CD4-positive, CD25-positive, alpha-beta regulatory T cell (primary cell): ENCODE measurements at places on chromosomes 11 and 22.
A peak's percentile ranks its signal among the peaks of the same experiment; 100 is the strongest.

DNA sequence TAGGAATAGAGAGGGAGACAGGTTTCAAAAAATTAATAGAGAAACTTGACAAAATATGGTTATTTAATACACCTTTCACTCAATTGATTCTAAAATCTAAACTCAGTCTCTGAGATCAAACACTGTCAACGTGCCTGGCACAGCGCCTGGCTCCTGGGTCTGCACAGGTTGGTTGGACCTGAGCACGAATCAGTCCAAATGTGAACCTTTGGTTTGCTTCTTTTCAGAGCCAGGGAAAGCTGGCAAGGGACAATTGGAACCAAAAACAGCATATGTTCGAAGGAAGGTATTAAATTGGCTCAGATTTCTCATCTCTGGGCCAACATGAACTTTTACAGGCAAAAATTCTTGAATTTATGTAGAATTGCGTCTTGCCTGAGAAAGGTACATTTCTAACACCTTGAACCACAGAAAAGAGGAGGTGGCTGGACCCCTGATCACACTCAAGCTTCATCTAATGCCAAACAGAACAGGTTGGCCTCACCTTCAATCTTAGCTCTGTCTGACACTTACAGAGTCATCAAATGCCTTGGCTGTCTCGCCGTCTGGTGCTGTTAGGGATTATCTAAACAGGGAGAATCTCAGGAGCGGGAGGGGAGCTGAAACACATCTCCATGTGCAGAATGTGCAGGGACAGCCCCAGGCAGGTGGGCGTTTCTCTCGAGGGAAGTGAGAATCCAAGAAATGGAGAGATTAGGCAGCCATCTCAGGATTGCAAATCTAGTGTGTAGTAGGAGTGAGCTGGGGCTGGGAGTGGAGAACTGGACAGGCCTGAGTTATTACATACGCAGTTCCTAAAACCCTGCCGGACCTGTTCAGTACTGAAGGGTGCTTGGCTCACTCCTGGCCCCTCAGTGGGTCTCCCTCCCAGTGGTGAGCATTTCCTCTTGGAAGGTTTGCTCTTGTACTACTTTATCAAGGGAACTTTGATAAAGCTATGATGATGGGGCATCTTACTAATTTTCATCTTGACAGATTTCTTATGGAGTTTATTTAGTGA is 442.2 kb upstream of the B3GAT1 start:
- no peak for DNase-seq

GRCh38 chr11:85815186-85815931 is 4.4 kb upstream of the SYTL2 start:
- no peak for DNase-seq

- no peak for DNase-seq
These were observed 72.1 kb downstream of the BARX2 start for GRCh38 chr11:129447654-129448239.

DNA sequence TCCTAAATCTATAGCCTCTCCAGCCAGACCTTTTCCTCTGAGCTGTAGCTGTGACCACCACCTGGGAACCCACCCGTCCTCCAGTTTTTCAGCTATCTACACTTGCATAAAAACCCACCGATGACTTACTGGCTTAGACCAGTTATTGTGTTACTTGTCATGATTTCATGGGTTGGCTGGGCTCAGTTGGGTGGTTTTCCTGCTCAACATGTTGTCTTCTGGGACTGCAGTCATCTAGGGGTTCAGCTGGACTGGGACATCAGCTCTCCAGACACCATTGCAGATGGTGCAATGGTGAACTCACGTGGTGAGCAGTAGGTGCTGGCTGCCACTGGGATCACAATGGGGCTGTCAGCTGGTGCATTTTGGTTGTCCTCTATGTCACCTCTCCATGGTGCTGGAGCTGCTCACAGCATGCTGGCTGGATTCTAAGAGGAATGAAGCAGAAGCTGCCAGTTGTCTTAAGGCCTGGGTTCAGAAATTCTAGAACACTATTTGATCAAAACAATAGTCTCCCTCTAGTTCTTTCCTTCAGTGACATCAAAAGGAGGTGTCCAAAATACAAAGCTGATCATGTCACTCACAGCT is 1.3 kb upstream of the SYT13 start:
- DNase-seq: no peak

GRCh38 chr11:126891556-126892217 is 108.9 kb downstream of the KIRREL3 start:
- no peak for DNase-seq

DNA sequence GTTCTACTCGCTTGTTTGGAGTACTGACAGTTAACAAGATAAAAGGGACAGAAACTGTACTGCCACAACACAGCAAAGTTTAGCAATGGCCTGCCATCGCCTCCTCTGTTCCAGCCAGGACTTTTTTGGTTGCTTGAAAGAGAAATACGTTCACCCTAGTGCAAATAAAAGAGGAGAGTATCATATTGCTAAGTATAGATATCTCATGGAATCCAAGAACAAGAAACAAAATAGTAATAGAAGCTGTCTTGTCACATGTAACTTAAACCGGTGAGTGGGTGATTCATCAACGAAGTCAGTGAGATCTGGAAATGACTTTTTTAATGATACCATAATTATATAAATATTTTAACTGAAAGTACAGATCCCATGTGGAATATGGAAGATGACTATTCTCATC is 35.4 kb downstream of the SLC1A2 start:
- DNase-seq: no peak

DNA sequence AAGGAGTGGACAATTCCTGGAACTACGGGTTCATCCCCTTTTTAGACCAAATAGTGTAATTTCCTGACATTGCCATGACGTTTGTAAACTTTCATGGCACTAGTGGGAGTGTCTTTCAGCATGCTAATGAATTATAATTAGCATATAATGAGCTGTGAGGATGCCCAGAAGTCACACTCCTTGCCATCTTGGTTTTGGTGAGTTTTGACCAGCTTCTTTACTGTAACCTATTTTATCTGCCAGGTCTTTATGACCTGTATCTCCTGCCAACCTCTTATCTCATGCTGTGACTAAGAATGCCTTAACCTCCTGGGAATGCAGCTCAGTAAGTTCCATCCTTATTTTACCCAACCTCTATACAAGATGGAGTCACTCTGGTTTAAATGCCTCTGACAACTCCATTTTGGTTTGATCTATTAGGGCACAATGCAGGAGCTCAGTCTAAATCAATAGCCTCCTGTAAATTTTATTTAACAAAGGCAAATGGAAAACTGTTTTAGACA is 20.7 kb downstream of the OR10A6 start:
- no peak for DNase-seq

DNA sequence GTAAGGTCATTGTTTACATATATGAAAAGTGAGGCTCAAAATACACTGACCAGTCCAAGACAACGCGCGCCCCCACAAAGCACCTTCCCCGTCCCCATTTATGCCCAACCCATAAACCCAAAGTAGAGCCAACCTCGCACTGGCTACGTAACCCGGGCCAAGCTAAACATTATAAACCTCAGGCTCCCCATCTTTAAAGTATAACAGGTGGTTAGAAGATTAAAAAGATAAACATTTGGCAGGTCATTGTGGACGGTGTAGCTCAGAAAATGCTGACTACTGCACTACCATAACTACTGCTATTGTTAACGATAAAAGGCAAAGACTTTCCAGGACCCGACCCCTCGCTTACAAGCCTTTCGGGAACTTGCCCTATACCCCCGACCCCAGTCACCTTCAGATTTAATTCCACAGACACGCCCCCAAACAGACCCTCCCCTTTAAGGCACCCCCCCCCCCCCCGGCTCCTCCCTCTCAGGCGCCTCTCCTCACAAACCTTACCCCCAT is 470 bp downstream of the NUMA1 start:
- peak; percentile 58 for DNase-seq

DNA sequence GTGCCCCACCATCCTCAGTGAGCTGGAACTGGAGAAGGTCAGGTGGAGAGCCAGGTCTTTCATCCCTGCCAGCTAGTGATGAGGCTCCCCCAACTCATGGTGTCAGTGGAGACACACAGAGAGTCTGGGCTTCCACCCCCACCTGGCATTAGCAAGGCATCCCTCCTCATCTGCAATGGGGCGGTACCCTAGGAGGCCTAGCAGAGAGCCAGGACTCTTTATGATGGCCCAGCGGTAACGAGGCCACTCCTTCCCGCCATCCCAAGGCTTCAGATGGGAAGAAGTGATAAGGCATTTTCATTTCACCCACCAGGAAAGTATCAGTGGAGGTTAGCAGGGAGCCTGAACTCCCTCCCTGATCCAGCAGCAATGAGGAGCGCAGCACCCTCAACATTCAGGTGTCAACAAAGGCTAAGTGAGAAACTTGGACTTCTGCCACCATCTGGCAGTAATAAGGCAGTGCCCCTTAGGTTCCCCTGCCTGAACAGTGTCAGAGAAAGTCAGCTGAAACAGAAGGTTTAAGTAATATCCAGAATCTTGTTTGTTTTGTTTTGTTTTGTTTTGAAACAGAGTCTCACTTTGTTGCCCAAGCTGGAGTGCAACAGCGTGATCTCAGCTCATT is 40.5 kb upstream of the FBLN1 start:
- no peak for DNase-seq

DNA sequence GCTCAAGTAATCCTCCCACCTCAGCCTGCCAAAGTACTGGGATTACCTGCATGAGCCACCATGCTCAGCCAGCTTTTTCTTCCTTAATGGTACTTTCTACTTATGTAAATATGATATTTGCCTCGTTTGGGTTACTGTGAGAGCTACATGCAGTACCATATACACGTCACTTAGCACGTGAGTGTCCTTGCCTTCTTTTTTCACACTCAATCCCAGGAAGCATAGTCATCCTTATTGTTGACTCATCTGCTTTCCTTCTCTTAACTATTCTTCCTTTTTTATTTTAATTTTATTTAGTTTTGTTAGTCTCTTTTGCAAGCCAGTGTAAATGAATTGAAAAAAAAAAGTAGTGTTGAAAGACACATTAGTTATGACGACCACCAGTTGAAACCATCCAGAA is 205.9 kb downstream of the HIPK3 start:
- no peak for DNase-seq

DNA sequence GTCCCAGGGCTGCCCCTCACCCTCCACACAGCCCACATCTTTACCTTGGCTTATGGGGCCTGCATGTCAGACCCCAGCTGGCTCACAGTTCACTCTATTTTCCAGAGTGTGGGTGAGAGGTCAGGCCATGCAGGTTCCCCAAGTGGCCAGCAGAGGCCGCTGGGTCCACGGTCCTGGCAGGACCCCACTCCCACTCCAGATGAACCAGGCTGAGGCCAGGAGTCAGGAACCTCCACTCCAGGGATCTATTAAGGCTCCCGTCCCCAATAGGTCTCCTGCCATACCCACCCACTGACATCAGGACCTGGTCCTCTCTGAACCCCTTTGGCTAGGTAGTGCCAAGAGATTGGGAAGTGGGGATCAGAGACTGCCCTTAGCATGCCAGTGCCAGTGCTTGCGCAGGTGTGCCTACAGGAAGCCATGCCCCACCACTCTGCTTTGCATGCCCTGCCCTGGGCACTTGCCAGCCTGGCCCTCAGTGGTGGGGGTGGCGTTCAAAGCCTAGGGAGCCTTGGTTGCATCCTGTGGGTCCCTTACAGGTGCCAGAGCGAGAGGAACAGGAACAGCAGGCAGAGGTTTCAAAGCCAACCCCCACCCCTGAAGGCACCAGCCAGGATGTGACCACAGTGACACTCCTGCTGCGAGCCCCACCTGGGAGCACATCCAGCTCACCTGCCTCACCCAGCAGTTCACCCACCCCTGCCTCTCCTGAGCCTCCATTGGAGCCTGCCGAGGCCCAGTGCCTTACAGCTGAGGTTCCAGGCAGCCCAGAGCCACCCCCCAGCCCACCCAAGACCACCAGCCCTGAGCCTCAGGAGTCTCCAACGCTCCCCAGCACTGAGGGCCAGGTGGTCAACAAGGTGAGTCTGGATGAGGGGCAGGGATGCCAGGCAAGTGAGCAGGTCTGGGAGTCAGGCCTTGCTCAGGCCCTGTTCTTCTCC is 8.3 kb downstream of the SMTN start:
- peak; percentile 45 for DNase-seq

DNA sequence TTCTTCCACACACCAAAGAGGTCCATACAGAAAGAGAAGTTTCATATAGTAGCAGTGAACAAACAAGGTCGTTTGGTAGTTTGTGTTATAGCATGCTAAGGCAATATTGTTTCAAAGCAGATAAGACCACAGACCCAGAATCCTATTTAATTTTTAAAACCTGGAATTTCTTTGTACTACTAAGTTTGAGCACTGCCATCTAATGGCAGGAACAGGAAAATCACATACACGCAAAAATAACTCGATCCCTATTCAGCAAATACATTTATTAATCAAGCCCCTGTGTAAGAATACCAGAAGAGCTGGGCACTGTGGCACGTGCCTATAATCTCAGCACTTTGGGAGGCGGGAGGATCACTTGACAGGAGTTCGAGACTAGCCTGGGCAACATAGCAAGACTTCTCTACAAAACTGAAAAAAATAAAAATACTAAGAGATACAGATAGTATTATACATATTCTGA is 2.9 kb upstream of the BTBD10 start:
- no peak for DNase-seq

DNA sequence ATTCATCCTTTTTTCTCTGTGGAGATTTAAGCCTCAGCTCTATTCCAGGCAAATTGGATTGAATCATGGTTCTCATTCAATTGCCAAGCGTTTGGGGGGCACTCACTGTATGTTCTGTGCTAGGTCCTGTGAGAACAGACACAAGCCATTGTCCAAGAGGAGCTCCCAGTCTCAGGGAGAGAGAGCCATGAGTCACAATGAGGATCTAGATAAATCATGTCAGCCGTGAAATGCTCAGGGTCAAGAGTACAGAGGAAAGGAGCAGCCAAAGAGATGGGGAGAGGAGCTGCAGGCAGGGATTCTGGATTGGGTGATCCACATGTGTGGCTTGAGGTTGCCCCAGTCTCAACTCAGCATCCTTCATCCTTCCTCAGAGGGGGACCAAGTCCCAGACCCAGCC is 93.6 kb downstream of the FEZ1 start:
- DNase-seq: no peak
